ENCODE measurements at places on chromosomes 5 and 9.

DNA sequence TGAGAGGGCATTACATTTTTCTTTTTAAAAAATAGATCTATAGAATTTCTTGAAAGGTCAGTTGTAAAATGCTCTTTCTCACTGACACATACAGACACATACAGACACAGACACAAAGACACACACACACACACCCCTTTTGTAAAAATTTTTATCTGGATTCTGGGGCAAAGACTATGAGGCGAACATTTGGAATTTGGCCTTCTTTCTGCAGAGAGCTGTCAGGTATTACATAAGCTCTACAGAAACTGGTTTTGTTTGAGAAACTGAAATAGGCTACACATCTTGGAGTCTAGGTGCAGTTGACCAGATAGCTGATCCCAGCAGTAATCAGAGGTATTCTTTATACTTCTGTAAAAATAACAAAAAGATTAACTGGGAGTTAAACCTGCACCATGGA is 315.9 kb upstream of the RPS23 start:
- no peak for DNase-seq

DNA sequence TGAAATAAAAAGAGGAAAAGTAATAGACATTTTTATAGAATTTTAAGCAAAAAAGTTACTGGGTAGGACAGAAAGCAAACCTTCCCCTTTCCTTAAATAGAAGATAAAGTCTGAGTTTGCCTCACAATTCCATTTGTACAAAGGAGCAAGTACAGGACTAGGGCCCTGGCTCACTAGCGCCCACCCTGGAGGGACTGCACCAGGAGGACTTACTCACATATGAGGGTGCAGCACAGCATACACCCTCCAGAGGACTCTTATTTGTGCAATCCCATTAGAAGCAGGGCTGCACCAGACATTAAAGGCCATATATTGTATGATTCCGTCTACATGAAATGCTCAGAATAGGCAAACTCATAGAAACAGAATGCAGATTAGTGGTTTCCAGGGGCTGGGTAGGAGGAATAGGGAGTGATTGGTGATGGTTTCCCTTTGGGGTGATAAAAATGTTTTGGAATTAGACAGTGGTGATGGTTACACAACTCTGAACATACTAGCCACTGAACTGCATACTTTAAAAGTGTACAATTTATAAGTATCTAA is 4.5 kb downstream of the REEP5 start:
- DNase-seq, result no peak

DNA sequence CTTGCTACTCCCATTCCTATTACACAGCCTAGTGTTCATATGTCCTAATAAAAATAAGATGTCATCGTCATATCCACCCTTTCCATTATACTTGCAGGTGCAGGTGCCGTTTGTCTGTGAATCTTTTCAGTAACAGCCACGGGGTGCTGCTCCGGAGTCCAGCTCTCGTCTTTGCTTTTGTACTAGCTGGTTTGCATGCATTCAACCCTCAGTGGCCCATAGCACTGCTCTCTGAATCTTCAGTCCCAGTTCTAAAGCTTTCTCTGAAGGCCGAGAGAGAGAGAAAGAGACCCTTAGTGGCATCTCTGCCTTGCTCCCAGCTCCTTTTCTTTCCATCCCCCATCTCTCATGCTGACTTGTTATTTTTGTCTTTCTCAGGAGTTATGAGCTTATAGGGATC is 468.5 kb downstream of the TMEM232 start:
- no peak for DNase-seq

GRCh38 chr5:74085186-74085585 is 459.2 kb downstream of the ARHGEF28 start:
- no peak for DNase-seq

DNA sequence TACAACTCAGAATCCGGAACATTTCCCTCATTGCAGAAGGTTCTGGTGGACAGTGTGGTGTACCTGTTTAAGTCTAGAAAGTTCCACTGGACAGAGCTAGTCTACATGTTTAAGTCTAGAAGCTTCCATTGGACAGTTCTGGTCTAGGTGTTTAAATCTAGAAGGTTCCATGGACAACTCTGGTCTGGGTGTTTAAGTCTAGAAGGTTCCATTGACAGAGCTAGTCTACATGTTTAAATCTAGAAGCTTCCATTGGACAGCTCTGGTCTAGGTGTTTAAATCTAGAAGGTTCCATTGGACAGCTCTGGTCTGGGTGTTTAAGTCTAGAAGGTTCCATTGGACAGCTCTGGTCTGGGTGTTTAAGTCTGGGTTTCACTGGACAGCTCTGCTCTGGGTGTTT is 25.0 kb downstream of the CCDC187 start:
- no peak for DNase-seq

DNA sequence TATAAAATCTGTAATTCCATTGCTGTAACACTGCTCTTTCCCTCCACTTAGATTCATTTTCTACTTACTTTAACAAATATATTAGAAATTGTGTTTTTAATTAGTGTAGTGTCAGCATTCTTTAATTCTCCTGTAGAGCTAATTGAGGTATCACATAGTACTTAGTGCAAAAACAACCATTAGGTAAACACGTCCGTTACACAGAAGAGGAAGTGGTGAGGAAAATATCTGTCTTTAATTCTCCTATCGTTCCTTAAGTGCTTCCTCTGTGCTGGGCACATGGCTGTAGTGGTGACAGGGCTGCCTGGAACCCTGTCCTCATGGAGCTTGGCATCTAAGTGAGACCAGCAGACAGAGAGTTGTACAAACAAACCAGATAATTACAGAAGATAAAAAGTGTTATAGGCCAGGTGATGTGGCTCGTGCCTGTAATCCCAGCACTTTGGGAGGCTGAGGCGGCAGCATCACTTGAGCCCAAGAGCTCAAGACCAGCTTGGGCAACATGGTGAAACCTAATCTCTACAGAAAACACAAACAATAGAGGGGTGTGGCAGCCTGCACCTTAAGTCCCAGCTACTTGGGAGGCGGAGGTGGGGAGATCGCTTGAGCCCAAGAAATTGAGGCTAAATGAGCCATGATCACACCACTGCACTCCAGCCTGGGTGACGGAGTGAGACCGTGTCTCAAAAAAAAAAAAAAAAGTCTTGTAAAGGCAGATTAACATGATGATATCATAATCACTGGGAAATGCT is 36.4 kb downstream of the PARP8 start:
- no peak for DNase-seq

DNA sequence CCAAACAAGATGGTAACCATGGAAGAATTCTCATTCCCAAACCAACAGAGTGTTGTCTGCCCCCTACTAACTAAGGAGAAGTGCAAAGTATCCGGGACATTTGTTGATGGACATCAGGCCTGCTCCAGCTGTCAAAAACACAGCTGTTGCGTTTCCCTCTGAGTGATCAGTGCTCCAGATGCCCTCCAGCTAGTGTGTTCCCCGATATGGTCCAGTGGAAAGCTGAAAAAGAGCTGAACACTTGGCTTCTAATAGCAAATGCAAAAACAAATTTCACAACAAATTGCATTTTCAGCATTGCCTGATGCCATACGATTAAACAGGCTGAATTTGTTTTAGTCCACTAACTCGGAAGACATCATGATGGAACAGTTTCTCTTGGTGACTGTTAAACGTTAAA is 1398.7 kb downstream of the PTPRD start:
- DNase-seq, result no peak

DNA sequence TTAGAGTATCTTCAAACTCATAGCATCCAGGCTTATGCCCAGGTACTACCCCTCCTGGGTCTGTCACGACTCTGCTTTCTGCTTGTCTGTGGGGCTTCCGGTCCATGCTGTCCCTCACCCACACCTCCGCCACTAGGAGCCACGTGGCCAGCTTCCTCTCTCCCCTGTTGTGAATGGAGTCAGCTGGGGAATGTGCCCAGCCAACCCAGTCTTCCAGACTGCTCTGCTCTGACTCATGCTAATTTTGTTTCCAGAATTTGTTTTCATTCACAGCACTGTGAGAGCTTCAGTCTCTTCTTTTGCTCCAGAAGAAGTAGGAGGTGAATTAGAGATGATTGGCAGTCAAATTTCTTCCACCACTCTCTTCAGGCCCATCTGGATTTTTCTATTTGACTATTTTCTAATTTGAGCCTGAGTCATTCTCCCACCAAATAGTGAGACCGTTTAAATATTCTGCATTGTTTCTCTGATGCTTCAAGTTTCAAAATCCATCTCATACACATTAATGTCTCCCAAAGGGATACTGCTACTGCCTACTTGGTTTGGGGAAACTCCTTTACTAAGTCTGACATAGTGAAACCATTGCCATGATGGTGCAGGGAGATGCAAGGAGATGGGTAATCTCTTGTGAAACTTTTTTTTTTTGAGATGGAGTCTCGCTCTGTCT is 424.1 kb upstream of the KIF2A start:
- no peak for DNase-seq

DNA sequence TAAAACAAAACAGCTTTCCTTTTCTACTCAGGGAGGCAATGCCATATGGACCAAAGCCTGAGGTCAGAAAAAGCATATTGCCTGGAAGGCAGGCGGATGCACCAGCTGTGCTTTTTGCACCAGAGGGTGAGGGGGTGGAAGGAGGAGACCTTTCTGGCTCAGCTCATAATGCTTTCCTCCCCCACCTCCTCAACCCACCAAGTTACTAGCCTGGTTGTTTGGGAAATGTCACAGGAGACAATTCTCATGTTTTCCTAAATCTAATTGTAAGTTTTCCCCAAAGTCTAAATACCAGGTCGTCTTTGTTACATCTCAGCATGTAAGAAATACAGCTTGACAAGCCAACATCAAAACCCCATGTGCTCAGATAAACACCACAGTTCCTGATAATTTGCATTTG is 72.6 kb upstream of the DMRTA1 start:
- no peak for DNase-seq

DNA sequence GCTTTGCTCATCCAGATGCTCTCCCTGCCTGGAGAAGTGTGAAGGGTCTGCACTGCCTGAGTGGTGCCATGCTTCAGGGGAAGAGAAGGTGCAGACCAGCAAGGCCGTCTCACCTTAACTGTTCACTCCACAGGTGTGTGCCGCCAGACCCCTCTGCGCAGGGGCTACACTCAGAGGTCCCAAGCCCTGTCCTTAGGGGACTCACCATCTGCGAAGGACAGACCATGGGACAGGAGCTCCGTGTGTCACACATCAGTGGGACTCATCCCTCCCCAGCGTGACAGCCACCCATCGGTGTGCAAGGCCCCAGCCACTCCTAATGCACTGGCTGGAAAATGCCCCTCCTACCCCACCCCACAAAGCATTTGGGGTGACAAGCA is 142.9 kb downstream of the OLFM1 start:
- DNase-seq, result no peak

DNA sequence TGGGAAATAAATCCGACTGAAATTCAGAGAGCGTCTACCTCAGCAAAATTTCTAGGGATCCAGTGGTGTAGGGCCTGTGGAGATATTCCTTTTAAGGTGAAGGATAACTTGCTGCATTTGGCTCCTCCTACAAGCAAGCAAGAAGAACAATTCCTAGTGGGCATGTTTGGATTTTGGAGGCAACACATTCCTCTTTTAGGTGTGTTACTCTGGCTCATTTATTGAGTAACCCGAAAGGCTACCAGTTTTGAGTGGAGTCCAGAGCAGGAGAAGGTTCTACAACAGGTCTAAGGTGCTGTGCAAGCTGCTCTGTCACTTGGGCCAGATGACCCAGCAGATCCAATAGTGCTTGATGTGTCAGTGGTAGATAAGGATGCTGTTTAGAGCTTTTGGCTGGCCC is 862.4 kb upstream of the CDH9 start:
- no peak for DNase-seq

DNA sequence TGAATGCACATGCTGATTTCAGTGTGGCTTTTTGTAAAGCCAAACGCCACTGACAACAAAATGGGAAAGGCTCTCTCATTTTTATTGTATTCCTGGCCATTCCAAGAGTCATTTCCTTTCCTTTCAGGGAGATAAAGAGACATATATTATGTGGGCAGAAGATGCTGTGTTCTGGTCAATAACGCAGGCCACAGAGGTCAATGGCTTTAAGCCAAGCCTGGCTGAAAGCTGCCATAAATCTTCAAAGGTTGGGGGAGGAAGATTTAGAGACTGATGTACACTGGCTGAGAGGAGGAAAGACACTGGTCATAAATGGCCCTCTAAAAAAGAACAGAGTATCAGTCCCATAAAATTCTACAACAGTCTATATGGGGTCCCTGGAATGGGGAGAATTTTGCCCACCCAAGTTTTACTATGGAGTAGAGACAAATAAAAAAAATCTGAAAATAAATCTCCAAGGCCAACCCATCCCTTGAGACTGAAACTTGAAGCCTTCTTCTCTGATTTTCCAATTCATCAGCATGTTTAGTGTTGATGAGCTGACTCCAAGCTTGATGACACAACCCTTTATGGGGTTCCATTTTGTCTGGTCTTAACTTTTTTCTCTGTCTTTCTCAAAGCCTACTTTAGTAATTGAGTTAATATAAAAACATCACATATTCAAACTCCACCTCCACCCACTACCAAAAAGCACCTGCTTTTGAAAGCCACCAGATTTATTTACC is 152.1 kb upstream of the SLC24A2 start:
- no peak for DNase-seq

DNA sequence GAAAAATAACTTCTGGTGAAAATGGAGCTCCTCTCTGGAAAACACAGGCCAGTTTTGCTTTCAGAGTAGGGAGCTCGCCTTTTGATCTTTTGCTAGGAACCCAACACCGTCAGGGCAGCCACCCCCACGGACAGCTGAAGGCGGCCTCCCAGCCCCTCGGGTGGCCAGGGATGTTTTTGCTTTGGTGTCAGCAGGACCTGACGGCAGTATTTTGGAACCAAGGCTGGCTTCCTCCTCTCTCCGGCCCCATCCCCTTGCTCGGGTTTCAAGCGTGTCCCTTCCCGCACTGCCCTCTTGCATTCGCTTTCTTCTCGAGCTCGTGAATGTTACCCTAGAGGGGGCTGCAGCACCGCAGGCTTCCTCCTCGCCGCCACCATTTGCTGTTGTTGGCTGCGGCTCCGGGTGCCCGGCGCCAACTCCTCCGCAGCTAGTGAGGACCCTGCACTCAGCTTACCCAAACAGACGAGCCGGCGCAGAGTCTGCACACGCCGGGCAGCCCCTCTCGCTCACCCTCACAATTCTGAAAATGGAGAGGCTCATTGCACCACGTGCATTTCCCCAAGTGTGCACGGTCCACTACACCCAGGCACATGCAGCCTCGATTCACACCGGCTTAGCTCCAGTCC is 35.5 kb upstream of the ADAMTSL1 start:
- DNase-seq, result no peak

GRCh38 chr5:79851391-79851863 is 139.6 kb downstream of the MTX3 start:
- DNase-seq, result no peak

DNA sequence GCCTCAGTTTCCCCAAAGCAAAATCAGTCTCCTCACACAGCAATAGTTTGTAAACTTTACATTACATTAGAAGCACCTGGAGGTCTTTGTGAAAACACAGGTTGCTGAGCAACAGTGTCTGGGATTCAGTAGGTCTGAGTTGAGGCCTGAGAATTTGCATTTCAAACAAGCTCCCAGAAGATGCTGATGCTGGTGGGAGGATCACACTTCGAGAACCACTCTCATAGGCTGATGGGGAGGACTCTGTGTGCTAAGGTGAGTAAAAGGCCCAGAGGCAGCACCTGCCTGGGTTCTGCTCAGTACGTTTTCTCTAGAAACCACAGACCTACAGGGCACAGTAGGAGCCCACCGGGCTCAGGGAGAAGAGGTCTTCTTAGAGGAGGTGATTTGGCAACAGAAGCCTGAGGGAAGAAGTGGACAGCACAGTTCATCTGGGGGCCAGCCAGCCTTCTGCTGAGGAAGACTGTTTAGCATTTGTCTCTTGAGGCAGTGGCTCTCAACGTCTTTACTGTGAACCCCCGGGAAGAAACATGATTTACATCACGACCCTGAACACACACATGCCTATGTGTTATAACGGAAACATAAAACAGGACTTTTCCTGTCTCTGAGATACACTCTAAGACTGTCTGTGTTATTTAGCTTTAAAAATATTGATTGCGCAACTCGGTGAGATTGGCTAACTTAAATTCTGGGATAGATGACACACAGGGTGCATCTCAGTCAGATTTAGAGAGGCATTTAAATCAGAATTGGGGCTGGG is 24.8 kb upstream of the DENND1A start:
- DNase-seq, result no peak
